ENCODE measurements at places on chromosomes 11 and 22.
A peak's percentile ranks its signal among the peaks of the same experiment; 100 is the strongest.

DNA sequence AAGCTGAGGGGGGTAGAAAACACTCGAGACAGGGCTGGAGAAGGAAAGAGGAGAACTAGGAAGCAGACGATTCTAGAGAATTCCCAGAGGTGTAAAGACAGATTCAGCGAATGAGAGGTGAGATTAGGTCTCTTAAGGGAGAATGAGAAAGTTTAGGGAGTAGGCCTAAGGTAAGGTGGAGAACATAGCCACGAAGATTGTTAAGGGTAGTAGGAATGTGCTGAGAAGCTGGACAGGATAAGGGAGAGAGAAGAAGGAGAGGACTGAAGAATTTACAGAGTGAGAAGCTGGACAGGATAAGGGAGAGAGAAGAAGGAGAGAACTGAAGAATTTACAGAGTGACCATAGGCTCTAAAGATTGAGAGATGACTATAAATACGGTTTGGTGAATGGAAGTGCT lies 908 bp downstream of the PPME1 start:
- no peak for DNase-seq

GRCh38 chr11:101003468-101003867 lies 126.1 kb downstream of the PGR start:
- no peak for DNase-seq

- DNase-seq = no peak
Measured at GRCh38 chr22:27397036-27397953, 404.3 kb downstream of the MN1 start.

GRCh38 chr11:14454861-14455632 lies 44.6 kb downstream of the COPB1 start:
- DNase-seq = no peak

DNA sequence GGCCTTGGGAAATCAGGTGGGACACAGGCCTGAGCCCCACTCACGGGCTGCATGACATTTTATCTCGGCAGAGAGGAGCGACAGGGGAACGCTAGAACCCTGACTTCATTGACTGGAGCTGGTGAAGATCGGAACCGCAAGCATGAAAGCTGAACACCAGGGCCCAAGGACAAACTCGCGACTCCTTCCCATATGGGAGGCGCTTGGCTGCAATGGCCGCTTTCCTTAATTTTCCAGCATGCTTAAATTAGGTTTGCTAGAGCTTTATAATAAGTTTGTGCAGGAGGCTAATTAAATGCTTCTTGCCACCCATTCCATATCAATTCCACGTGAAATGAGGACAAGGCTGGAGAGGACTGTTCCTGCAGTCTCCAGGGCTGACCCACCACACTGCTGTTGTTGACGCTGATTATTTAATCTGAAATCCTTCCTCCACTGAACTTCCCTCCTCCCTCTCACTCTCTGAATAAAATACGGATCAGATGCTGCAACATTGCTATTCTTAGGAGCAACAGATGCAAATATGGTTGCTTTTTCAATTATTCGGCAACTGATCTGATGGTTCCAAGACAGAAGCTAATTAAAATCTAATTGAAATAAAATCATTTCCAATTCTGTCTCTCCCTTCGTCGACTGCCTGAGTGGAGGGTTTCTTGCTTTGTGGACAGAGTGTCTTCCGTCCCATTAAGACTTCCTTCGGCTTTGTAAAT lies 692.9 kb downstream of the OPCML start:
- no peak for DNase-seq

GRCh38 chr11:130760515-130761125 lies 155.7 kb downstream of the SNX19 start:
- no peak for DNase-seq

DNA sequence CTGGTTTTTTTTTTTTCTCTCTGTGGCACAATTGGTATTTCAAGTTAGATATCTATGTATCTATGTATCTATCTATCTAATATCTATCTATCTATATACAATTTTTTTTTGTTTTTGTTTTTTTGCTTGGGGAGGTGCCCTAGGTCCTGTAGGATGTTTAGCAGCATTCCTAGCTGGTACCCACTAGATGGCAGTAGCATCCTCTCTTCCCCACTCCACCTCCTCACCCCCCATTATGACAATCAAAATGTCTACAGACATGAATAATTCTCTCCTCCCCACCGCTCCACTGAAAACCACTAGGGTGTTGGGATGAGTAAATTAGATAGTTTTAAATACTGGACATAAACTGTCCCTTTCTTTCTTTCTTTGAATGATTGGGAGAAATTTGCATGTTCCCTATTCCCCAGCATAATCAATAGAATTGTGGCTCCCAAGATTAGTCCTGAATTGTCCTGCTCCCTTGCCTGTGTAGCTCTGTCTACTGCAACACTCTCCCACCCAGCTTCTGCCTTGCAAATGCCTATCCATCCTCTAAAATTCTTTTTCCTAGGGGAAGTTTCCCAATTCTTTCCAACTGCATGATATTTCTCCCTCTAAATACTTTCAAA lies 1152.4 kb downstream of the LRRC4C start:
- no peak for DNase-seq

- DNase-seq = no peak
Measured at GRCh38 chr11:134252346-134253187, 585 bp downstream of the THYN1 start.

GRCh38 chr11:27353593-27354358 lies 9.2 kb downstream of the CCDC34 start:
- no peak for DNase-seq

DNA sequence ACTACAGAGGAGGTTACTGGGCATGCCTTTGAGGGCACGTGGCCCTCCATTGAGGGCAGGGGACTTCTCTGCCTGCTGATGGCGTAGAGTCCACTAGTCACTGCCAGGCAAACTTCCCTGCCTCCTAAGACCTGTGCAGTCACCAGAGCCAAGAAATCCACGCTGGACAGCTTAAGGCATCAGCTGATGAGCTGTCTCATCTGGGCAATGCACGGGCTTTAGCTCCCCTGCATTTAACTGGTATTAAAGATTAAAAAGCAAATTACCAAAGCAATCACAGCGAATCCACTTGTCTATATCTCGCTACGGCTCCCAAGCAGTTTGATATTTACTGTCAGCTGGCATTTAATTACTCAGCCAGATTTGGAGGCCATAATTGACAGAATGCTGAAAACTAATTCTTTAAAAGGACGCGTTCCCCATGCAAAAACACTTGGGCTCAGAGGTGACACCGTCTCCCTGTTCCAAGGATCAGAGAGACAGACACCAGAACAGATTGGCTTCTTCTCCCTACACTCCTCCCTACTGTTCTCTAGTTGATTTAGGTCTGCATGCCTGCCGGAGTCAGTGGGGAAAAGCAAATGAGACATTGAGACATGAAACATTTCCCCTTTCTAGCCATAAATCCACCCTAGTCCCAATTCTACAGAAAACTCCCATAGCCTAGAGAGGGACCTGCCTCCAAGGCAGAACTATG lies 68.5 kb downstream of the SPATA19 start:
- DNase-seq = no peak

GRCh38 chr11:83600661-83601060 lies 314.5 kb upstream of the CCDC90B start:
- DNase-seq = no peak

- DNase-seq = no peak
Measured at GRCh38 chr11:100536979-100537378, 150.1 kb upstream of the ARHGAP42 start.

- no peak for DNase-seq
Measured at GRCh38 chr11:12173111-12173510, 62.7 kb downstream of the MICAL2 start.

DNA sequence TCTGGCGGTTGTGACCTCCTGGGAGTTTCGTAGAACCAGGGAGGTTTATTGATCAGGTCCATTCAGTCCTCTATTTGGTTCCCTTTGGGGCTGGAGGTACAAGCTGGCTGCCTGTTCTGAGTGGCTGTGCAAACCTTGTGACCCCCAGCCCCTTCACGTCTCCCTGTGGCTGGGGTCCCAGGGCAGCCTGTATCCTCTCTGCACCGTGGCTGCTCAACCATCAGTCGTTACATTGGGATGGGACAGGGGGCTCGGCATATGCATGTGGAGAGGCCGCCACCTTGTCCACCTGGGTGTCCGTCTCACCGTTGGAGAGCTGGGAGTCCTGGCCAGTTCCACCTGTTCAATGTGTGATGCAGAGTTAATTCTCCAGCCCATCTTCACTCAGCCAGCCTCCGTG lies 195.7 kb downstream of the TBC1D22A start:
- DNase-seq = no peak

- DNase-seq = peak; percentile 47
Measured at GRCh38 chr22:42399315-42400271, 32.6 kb downstream of the NFAM1 start.

DNA sequence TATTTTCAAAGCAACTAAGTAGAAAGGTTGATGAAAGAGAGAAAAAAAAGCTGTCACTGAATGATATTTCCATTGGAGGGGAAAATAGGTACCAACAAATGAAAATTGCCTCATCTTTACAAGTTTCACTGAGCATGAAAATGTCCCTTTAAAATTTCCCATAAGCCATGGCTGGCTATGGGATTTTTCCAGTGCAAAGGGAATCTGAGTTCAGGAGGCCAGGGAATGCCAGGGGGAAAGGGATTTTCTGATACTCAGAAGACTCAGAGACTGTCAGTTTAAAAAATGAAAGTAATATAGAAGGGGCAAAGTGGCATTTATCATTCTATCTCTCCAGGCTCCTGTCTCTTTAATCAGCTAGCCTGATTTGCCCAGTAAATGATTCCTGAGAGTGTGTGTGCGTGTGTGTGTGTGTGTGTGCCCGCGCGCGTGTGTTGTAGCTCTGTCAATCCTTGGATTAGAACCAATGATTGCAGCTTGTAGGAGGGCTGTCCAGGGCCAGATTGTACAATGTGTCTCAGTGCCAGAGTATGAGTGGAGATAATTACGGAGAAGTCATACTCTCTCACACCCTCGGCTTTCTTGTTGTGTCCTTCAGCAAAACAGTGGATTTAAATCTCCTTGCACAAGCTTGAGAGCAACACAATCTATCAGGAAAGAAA lies at the start of gene NTM:
Gene NTM, plus strand, starts transcription at position 526 of the 662 bp plus-strand sequence.
- DNase-seq = peak; percentile 80

DNA sequence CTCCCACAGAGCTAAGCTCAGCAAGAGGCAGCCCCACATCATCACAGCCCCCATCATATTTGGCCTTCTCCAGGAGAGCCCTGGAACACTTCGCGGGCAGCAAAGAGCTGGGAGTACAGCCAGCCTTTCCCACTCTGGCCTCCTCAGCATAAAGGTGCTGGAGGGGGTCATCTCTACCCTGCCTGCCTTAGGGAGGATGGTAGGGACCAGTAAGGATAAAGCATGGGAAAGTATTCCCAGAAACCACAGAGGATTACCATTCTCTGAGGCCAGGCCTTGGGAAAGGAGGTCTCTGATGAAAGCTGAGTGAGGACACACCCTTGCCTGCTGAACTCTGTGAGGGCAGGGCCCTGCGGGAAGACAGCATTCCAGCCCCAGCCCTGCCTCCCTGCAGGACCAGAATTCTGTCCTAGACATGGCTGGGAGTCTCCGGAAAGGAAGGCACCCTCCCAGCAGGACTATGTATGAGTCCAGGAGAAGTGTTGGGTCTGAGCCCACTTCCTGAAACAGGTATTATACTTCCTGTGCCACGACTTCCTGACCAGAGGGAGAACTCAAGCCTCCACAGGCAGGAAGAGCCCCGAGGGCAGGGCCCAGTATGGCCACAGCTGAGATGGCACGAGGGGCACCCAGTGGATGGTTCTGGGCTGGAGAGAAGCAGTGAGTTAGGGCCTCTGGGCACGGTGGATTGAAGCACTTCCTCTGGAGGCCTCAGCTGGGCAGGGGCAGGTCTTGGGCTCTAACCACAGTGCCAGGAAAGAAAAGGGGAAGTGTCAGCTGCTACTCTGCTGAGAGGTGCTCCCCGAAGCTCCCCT lies 12.9 kb upstream of the CASTOR1 start:
- no peak for DNase-seq

- DNase-seq = peak; percentile 12
Measured at GRCh38 chr11:132772703-132773545, 759.4 kb downstream of the OPCML start.

DNA sequence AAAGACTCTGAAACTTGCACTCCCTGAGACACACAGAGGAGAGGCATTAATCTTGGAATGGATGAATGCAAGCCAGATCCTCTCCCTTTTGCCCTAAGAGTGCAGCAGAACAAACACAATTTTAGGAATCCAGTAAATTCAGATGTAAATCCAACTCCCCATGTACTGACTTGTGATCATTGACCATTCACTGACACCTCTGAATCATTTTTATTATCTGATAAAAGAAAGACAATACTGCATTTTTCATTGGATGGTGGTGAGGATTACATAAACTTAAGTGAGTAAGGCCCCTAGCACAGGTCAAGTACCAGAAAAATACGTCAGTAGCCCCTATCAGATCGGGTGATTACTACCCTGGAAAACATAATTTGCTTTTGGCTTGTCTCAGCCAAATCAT lies 782.9 kb upstream of the API5 start:
- no peak for DNase-seq

DNA sequence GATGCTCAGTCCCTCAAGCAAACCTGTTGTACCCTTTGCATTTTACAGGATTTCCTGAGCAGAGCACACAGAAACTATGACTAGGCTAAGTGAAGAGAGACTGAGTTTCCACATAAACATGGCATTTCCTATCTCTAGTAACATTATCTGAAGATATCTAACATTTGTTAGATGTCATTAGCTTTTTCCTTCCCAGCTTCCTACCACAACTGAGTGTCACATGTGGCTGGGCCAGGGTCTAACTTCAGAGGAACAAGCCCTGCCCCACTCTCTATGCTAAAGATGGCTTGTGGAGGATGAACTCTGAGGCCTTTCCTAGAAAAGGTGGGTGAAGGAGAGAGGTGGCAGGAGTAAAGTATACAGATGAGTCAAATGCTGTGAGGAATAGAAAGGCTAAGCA lies 16.5 kb downstream of the C22orf42 start:
- no peak for DNase-seq

- no peak for DNase-seq
Measured at GRCh38 chr11:112658431-112658878, 302.8 kb upstream of the NCAM1 start.

GRCh38 chr11:1439341-1439740 lies 47.2 kb downstream of the MOB2 start:
- no peak for DNase-seq

DNA sequence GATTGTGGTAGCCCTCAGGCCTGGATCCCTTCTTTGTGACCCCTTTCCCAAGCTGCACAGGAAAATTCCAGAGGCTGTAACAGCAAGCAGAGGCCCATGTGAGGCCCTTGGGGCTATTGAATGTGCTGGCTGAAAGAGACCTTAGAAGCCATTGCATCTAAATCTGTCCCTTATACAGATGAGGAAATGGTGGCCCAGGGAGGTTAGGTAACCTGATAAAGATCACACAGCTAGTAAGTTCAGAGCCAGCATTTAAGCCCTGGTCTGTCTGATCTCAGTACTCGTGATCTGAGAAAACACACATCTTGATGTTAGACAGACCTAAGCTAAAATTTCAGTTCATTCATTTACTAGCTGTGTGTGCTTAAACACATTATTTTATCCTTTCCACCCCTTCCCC lies 115.9 kb upstream of the TBCEL start:
- no peak for DNase-seq

GRCh38 chr11:110689306-110689705 lies 22.9 kb downstream of the ARHGAP20 start:
- DNase-seq = no peak

- peak; percentile 67 for DNase-seq
Measured at GRCh38 chr11:69088676-69089146, 40.0 kb downstream of the TPCN2 start.

Data from dorsolateral prefrontal cortex (tissue), 122 donors.